Right ventricle myocardium superior (tissue), 1 donor: ENCODE measurements at places on chromosomes 11 and 22. TPM values are rescaled to one million over a fixed set of nuclear protein-coding genes. Genes with fewer than 3 reads are reported as not detected.

ANO5 gene
- total RNA-seq: 68.9 TPM

DNA sequence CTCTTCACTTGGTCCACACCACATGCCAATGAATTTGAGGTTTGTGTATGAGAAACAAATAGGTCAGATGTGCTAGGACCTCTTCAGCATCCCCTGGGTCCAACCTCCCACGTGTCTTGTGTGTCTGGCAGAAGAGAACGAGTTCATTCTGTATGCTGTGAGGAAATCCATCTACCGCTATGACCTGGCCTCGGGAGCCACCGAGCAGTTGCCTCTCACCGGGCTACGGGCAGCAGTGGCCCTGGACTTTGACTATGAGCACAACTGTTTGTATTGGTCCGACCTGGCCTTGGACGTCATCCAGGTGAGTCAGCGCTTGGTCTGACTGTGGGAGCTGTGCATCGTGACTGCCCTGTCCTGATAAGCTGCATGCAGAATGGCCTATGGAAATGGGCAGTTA, 101.0 kb upstream of the SORL1-AS1 start:
- no peak for DNase-seq

DNA sequence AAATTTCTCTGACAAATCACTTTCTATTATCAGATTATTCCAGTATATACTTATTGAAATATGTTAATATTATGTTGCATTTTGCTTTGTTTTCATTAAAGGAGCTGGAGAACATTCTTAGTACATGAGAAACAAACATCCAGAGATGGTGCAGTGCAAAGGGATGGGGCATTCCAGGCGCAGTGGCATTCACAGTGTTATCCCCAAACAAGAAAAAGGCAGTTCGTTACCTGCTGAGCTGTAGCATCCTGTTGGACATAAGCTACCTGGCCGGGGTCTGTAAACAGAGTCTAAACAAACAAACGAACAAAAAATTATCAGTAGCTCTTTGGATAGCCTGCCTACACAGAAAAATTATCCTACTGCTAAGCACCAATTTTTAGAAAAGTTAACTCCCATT, 47.4 kb downstream of the PRDM10 start:
- DNase-seq: no peak

- DNase-seq: no peak
These were observed 41.5 kb downstream of the SHANK2 start for GRCh38 chr11:71210861-71211260.

DNA sequence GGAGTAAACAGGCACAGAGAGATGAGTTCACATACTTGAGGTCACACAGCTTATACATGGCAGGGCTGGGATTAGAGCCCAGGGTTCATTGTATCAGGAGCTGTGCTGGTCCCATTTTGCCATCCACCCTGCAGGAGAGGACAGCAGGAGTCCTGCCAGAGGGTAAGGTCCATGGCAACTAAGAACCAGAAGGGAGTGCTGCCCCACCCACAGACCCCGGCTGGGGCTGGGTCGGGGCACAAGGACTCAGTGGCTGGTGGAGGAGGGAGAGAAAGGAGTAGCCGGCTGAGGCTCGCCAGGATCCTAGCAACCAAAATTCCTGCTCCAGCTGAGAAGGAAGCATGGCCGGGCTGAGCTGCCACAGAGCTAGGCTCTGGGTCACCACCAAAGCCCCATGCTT, 25.9 kb upstream of the TP53I11 start:
- DNase-seq: no peak

GRCh38 chr22:30327864-30328345, 1.2 kb upstream of the TBC1D10A start:
- no peak for DNase-seq

DNA sequence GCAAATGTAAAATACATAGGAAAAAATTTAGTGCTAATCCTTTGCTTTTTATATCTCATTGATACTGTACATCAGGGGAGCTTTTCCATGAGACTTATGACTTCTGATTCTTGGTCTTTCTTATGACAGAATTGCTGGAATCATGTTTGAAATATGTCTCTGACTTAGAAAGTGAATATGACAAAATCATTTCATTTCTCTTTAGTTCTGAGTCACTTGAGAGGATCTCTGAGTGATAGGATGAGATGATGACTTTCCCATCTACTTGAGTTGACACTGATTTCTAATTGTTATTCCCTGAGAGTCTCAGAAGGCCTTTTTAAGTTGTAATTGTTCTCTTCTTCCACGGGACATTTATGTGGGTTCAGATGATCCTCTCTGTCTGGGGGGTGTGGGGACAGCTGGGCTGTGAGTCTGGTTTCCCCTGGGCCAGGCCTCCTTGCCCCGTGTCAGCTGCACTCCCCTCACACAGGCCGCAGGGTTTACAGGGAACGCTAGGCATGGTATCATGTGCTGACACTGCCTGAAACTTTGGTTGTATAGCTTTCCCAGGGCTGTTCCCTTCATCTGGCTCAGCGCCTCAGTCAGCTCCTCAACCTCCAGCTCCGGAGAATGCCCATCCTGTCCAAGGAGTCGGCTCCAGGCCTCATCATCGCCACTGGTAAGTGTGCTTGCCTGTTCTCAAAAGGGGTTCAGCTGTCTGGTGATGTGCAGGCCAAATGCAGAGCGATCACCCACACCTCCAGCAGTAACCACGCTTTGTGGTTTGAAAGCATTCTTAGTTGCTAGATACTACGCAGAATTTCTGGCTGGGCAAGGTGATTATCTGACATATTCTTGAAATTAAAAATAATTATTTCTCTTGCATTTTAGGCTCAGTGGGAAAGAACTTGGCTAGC, 69.5 kb upstream of the SORL1-AS1 start:
- no peak for DNase-seq

PEX26 gene
- 20.3 TPM for total RNA-seq

- no peak for DNase-seq
These were observed 57.8 kb upstream of the SHANK2 start for GRCh38 chr11:71310184-71310583.

- no peak for DNase-seq
These were observed 6.0 kb upstream of the YWHAH start for GRCh38 chr22:31938296-31938695.

OVOL1 gene
- not detected for total RNA-seq
